Muscle of leg (tissue), 16 donors: ENCODE measurements at places on chromosomes 5 and 9. TPM values are rescaled to one million over a fixed set of nuclear protein-coding genes. Genes with fewer than 3 reads are reported as not detected.

Gene NDUFA8
- 43.7 TPM for total RNA-seq

Gene TMEM167A
- total RNA-seq = 52.9 TPM

Gene GRM6
- total RNA-seq = not detected

Gene S1PR3
- total RNA-seq = 14.7 TPM

Gene CDC25C
- 4.0 TPM for total RNA-seq

Gene COL15A1
- total RNA-seq = 186 TPM

Gene TMEM232
- 2.7 TPM for total RNA-seq

Gene ZNF462
- total RNA-seq = 18.8 TPM

Gene ADAMTS2
- 28.7 TPM for total RNA-seq

Gene YIPF5
- total RNA-seq = 56.5 TPM

Gene DOCK8
- total RNA-seq = 3.2 TPM

Gene TMOD1
- total RNA-seq = 46.1 TPM

Gene CCNO
- total RNA-seq = 0.04 TPM

Gene ACTBL2
- total RNA-seq = not detected

Gene LVRN
- 3.3 TPM for total RNA-seq
